ENCODE measurements at places on chromosomes 6 and 20.
A peak's percentile ranks its signal among the peaks of the same experiment; 100 is the strongest.

DNA sequence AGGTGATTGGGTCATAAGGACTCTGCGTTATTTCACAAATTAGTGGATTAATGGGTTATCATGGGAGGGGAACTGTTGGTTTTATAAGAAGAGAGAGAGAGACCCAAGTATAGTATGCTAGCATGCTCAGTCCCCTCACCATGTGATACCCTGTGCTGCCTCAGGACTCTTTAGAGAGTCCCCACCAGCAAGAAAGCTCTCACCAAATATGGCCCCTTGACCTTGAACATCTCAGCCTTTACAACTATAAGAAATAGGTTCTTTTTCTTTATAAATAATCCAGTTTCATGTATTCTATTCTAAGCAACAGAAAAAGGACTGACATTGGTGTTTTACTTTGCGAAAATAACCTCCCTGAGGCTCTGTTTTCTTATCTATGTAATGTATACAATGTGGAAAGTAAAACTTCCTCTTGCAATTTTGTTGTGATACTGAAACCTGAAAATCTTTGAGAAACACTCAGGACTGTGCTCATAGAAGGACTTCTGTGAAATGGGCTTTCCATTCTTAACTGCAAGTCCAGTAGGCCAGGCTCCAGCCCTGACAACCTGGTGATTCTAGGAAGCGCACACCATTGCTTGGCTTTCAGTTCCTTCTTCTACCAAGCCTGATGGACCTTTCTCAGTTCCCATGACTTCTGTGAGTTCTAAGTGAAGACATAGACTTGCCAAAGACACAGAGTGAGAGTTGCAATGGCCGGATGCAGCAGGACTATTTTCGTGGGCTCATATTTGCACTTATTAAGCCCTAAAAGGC lies 21.9 kb downstream of the SIRPD start:
- DNase-seq, result no peak

DNA sequence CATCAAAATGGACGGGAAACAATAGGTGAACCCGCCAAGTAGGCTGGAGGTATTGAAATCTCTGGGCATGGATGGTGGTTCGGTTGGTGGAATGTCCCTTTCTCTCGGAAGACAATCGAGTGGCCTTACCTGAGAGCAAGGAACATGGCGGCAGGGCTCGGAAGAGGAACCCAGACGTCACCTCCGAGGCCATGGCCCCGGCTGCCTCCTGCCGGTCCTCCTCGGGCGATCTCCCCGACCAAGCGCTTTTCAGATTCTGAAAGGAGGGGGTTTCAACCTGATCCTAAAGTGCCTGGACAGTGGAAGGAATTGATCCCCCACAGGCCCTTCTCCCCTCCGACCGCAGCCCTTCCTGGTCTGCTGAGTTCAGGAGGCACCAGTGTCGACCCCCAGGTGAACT lies 47.2 kb downstream of the GNAS-AS1 start:
- DNase-seq, result no peak

DNA sequence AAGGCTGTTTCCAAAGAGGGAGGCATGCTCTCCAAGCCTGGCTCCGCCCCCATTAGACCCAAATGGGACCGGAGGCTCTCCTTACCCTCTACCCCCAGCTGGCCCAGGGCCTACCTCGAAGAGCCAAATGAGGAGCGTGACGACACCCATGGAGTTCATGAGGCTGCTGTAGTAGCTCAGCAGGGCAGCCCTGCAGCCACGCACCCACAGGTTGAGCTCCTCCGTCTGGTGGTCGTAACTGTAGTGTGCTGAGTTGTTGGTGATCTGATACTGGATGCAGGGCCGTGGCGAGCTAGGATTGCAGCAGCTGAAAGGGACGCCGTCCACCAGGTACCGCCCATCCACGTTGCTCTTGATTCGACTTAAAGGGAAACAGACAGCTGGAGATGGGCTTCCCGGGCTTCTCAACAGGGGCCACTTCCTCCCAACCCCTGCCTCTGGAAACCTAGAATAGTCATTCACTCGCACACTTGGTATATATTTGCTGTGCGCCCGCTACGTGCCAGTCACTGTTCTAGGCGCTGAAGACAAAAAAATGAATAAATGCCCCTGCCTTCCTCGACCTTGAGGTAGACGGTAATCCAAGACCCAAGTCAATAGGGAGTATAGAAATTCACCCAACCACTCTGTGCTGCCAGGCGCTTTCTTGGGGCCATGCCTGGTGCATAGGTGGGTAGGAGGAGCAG lies 18.0 kb downstream of the PRPH2 start:
- DNase-seq, result no peak

GRCh38 chr20:58783511-58784011 lies 67.1 kb downstream of the GNAS-AS1 start:
- DNase-seq, result no peak

GRCh38 chr6:21265730-21266044 lies 327.9 kb upstream of the SOX4 start:
- DNase-seq, result no peak

DNA sequence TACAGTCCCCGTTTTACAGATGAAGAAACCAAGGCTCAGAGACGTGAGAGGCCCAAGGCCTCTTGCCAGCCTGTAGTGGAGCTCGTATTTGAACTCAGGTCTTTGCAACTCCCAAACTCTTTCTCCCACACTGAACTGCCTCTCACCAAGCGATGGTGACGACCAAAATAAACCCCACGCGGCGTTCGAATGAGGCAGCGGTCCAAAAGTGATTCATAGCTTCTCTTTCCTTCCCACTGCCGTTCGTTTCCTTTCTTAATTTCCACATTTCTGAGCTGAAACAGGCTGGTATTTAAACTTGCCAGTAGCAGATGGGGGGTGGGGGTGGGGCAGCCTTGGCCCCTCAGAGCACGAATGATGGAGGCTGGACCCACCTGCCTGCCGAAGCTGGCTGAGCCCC lies 252.9 kb upstream of the KCNG1 start:
- DNase-seq, result no peak

GRCh38 chr6:31911826-31912585 lies 10.1 kb upstream of the ZBTB12 start:
- DNase-seq, result no peak

- DNase-seq, result no peak
Measured at GRCh38 chr20:36576081-36576445, 2.7 kb downstream of the TGIF2 start.

GRCh38 chr6:53811746-53812145 lies 16.9 kb downstream of the LRRC1 start:
- DNase-seq, result no peak

DNA sequence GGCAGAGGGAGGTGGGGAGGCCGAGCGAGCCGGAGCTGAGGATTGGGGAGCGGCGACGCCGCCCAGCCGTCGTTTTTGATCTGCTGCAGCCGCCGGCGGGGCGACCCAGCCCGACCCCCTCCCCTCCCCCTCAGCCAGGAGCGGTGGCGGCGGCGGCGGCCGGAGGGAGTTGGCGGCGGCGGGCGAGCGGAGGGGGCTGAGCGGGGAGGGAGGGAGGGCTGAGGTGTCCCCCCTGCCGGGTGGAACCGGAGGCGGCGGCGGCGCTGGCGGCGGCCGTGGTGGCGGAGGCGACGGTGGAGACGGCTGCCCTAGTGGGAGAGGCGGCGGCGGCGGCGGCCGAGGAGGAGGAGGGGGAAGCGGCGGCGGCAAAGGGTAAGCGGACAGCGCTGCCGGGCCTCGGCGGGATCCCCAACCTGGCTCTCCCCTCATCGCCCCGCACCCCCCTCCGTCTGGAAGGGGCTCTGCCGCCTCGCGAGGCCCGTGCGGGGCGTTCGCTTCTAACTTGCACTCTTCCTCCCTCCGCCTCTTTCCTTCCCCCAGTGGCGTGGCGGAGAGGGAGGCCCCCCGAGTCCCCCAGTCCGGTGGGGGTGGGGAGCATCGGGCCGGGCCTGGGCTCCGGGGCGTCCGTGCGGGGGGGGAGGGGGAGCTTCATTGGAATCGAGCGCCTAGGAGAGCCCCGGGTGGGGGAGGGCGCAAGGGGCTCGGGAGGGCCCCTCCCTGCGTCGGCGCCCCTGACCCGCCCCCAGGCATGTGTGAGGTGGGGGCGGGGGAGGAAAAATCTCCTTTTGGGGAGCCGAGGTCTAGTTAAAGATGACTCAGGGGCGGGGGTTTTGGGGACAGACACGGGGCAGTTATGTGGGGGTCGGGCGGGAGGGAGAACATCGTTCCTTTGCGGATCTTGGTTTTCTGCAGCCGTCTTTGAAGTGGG lies at the start of gene TAB2:
Gene TAB2, plus strand, starts transcription at position 69 of the 928 bp plus-strand sequence. CDS start 52,286 bp downstream, outside the sequence.
- peak; percentile 76 for DNase-seq

GRCh38 chr6:52909531-52909930 lies at the start of gene GSTA3:
GSTA3 (minus strand) TSS chr6:52909698; CDS start chr6:52905834, 3,864 bp downstream.
- no peak for DNase-seq

All from stimulated activated CD4-positive, alpha-beta T cell treated with anti-CD3 and anti-CD28 coated beads, TNF-alpha, amount 100 ng/mL, for 1 hour (primary cell).